ENCODE measurements at places on chromosomes 13 and 19. TPM values are rescaled to one million over a fixed set of nuclear protein-coding genes. Genes with fewer than 3 reads are reported as not detected.

TLE6 gene
- total RNA-seq, result 6.7 TPM

GPX4 gene
- 387 TPM for total RNA-seq

UBL3 gene
- total RNA-seq, result 56.1 TPM

ZNF418 gene
- 5.0 TPM for total RNA-seq

C19orf18 gene
- total RNA-seq, result 0.90 TPM

CERS1 gene
- not detected for total RNA-seq

ZSCAN1 gene
- total RNA-seq, result not detected

C5AR1 gene
- 58.9 TPM for total RNA-seq

GRCh38 chr19:15265850-15266248, 33.6 kb upstream of the EPHX3 start:
- DNase-seq, result peak; percentile 88

- DNase-seq, result no peak
These were observed 35.3 kb upstream of the CD177 start for GRCh38 chr19:43318203-43318602.

GRCh38 chr13:107838588-107839161, 376.7 kb downstream of the LIG4 start:
- DNase-seq, result no peak

DNA sequence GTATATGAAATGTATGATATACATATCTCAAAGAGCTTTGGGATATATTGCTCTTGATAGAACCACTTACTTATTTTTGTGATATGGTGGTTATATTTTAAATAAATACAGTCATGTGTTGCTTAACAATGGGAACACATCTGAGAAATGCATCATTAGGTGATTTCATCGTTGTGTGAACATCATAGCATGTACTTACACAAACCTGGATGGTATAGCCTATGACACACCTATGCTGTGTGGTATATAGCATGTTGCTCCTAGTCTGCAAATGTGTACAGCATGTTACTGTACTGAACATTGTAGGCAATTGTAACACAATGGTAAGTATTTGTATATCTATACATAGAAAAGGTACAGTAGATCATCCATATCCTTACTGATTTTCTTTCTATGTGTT, 7.7 kb downstream of the RB1 start:
- DNase-seq, result no peak

DNA sequence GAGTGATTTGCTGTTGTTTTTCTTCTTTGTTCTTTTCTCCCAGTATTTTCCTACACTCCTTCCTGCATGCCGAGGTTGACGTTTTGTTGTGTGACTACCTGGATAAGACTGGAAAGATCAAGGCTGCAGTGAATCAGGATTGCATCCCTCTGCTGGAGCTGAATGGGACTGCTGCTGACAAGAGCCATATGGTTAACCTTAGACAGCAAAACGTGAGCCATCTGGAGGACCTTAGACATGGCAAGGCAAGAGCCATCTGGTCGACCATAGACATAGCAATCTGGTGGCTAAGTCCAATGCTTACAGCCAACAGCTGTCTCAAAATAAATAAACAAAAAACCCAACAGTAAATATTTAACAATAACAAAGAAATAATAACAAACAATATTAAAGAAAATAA, 42.6 kb upstream of the ZNF91 start:
- no peak for DNase-seq

DNA sequence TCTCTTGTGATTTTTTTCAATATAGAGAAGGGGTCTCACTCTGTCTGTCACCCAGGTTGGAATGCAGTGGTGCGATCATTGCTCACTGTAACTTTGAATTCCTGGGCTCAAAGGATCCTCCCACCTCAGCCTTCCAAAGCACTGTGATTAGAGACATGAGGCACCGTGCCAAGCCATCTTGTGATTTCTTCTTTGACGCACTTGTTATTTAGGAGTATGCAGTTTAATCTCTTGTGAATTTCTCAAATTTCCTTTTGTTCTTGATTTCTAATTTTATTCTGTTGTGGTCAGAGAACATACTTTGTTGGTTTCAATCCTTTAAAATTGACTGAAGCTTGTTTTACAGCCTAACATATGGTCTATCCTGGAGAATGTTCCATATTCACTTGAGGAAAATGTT, 14.5 kb downstream of the IPO5 start:
- no peak for DNase-seq

GRCh38 chr13:102878481-102878880, 32.6 kb downstream of the ERCC5 start:
- no peak for DNase-seq

DNA sequence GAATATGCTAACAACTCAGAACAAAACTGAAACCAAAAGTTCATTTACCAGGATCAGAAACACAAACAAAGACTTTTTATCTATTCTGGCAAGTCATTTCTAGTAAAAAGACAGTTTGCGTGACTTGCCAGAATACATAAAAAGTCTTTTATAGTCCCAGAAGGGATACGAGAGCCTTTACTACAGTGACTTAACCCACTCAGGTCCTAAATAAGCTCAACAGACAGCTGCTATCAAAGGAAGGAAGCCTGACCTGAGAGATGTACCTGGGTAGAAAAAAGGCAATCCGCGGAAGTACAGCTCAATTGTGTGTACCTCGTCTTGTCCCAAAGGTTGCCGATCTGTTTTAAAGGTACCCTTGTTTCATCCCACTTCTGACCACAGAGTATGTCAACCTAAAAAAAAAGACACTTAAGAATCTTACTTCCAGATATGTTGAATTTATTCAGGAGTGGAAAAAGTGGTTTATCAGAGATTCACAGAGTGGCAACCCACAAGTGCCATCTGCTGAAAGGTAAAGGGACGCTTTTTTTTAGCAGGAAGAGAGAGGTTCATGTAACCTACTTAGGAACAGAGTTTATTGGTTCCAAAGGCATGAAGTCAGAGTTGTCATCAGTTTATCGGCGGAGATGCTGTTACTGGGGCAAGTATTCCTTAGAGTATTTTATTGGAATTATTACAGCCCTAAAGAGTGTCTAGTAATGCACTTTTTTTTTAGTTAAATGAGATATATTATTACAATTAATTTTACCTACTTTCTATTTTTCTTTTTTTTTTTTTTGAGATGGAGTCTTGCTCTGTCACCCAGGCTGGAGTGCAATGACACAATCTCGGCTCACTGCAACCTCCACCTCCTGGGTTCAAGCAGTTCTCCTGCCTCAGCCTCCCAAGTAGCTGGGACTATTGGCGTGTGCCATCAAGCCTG, 69.7 kb upstream of the C1QTNF9B start:
- no peak for DNase-seq

GRCh38 chr13:102771298-102772041, 2.1 kb downstream of the TEX30 start:
- DNase-seq, result no peak

DNA sequence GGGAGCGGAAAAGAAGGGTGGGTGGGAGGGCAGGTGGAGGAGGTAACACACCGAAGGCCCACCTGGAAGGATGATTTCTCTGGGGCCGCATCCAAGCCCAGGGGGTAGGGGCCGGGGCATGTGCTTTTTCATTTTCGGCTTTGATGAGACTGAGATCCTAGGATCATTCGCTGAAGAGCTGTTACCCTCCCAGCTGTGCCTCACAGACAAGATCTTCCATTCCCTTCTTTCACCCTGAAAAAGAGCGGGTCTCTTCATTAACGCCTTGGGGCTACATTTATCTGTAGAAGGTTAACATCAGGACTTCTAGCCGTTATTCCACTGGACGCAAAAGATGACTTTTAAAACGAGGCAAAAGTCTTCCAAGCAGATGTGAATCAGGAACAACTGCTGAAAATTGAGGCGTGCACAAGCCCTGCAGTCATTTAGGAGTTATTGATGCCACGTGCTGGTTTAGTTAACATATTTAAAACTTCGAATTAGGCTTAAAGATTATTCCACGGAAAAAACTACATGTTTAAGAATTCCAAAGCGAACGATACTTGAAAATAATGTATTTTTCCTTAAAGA, 1.1 kb downstream of the LMO7 start:
- DNase-seq, result no peak

DNA sequence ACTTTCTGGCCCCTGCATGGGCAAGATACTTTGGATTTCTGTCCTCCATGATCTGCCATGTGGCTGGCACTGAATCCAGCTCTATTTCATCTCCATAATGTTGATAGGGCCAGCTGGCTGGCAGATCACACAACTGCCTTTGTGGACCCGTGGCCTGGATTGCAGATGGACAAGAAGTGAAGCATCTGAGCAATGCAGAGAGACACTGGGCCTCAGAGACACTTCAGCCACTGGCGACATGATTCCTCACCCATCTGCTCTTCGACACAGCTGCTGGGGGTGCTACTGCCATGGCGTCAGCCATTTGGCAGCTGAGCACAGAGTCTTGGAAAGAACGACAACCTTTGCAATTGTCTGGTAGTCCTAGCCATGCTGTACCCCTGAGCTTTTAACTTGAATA, 79.5 kb upstream of the MYO16 start:
- DNase-seq, result no peak

DNA sequence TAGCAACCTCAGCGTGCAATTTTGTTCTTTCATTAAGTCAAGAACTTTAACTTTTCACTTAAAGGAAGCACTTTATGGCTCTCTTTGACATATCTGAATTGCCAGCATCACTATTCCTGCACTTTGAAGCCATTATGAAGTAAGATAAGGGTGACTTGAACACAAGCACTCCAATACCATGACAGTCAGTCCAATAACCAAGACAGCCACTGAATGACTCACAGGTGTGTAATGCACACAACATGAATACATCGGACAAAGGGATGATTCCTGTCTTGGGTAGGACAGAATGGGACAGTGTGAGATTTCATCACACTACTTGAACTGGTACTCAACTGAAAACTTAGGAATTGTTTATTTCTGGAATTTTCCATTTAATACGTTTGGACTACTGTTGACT, 233.7 kb upstream of the IPO5 start:
- DNase-seq, result no peak

DNA sequence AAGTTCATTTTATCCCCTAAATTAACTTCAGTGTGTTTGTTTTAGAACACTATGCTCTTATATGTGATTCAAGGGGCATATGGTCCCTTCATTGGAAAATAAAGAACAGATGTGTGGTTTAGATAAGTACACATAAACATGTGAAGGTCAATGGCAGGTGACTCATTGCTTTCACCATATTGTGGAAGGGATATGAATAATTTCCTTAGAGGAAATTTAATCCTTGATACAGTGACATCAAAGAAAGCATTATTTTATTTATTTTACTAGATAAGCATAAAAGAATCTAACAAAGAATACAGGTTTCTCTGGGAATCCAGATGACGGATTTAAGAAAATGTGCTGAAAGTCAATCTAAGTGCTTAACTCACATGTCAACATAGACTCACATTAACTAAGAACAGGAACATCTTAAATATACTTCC, 373.5 kb downstream of the KCTD12 start:
- DNase-seq, result no peak

DNA sequence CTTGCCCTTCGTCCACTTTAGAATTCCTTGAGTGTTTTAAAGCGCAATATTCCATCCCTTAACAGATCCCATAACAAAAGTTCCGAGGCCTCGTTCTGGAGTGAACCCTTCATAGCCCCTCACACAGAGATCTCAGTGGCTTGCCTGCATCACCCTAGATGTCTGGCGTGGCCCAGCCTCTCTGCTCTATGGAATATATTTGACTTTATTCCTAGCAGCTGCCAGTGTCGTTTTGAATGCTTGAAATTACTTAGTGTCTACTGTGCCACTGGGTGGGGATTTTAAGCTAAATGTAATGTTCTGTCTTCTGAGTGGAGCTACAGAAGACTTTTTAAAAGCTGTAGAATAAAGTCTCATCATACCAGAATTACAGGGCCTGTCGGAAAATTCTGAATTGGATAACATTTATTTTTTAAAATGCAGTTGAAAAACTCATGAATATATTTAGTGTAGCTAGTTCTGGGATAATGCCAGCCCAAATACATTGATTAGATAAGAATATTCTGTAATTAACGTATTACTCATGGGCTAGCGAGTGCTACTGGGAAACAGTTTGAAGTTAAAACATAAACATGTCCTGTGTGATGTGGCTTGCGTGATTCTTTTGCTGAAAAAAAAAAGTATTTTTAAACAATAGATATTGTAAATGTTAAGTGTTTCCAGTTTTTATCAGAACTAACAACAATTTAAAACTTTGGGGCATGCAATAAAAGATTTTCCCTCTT, 111.8 kb downstream of the ESD start:
- DNase-seq, result no peak

- DNase-seq, result peak; percentile 41
These were observed 6.5 kb upstream of the MZF1 start for GRCh38 chr19:58579473-58580142.

DNA sequence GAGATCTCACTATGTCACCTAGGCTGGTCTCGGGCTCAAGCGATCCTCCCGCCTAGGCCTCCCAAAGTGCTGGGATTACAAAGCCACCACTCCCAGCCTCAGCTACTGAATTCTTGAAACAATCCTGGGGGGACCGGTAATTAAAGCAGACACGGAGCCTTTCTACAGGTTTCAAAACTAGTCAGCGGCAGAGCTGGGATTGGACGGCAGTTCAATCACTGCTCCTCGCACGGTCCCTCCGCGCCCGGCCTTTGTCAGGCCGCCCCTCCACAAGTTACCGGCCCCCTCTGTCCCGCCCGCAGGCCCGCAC, 229 bp downstream of the BORCS8 start:
- no peak for DNase-seq

DNA sequence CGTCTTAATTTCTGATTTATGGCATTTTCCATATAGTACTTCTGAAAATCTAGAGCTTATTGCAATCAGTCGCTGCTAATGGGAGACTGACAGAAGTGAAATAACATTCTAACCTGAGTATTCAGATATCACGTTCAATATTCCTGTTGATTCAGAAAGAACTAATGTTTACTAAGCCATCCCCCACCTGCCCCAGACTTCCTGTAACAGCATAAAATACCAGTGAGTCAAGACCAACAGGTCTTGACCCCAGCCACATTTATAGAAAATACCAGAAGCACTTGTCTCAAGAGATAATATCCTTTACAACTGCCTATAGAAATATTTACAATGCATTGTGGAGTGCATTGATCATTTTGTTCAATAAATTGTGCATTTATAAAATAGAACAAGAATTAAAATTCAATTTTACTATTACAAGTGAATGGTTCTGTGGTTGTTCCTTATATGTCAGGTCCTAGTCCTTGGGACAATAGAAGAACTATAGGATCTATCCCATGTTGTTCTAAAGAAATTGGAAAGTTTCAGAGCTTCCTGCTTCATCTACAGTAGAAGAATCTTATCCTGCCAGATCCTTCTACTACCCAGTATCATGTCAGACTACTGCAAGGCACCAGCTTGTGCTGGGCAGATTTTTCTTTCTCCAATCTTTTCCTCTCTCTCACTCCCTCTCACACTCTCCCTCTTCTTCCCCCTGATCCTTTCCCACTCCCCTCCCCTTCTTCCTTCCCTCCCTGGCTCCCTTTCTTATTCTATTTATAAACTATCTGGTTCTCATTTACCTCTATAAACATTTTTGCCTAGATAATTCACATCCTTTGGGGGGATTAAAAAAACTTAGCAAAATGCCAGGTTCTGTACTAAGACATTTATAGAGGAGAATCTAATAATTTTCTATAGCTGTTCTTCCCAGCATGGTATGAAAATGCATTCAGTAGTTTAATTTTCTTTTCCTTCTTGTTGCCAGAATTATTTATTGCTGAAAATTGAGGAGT, 629.9 kb downstream of the DIAPH3 start:
- no peak for DNase-seq

Measured in upper lobe of right lung (tissue), 1 donor.